NCI-H1048 (cell line): ENCODE measurements at places on chromosomes 7 and 10.

DNA sequence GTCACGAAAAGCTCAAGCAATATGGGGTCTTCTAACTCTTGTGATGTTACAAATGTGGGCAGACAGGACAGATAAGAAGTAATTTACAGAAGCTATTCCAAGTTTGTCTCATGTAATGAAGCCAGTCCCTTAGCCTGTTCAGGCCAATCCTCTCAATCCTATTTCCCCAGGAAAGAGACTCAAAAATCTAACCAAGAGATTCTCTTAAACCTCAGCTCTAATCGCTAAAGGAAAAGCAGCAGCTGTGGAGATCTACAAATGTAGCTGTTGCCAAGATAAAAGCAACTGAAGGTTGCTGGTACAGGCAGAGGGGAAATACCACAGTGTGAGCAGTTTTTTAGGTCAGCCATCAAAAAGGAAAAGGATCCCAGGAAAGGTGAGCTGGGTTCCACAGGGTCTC lies 39.3 kb downstream of the ANK3 start:
- DNase-seq: no peak

DNA sequence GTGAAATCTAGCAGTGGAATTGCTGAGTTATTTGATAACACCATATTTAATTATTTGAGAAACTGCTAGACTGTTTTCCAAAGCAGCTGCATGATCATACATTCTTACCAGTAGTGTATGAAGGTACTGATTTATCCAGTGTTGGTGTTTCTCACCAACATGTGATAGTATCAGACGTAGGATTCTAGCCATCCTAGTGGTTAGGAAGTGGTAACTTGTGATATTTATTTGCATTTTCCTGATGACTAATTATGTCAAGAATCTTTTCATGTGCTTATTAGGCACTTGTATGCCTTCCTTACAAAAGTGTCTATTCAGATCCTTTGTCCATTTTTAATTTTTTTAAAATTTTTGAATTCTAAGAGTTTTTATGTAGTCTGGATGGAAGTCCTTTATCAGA lies 54.2 kb upstream of the PLXDC2 start:
- DNase-seq: no peak

DNA sequence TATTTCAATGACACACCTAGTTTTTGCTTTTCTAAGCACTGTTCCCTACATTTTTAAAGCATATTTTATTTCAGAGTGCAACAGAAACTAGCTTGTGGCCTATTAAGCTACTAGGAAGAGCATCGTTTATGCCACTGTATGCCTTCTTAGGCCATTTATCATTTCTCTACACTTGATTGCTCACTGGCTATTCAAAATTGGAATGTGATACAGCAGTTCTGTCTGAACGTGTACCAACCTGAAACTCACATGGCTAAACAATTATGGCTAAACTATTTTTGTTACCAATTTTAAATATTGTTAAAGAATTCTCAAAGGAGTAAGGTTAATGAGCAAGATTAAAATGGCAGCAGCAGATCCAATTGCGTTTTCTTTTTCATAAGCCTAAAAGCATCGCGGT lies 105.2 kb downstream of the GSAP start:
- DNase-seq: no peak

DNA sequence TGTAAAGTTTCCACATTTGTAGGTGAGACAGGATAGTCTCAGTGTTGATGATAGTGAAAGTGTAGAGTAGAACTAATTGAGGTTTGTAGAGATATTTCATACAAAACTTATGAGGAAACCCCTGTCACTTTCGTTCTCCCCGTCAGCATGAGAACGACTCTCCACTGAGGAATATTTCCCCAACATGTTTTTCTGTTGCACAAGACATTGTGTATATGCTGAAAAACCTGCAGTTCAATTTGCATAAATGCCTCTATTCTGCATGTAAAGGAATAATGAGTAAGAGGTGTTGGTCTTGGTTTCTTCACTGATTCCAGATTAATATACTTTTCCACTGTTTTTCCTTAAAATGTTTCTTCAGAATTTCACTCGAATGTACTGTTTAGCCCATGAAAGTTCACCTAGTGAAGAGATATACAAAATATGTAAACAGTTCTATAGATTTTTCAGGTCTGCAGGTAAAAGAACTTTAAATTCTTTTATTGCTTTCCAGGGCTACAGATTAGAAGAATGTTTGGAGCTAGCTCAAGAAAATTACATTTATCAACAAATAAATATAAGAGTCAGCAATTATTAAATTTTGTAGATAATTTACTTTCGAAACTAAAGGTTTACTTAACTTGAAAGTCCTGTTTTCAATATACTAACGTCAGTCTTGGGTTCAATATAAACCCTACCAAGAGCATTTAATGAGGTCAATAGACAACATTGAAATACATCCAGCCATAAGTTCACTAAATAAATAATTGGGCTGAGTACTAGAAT lies 37.2 kb downstream of the HEPACAM2 start:
- DNase-seq: no peak

DNA sequence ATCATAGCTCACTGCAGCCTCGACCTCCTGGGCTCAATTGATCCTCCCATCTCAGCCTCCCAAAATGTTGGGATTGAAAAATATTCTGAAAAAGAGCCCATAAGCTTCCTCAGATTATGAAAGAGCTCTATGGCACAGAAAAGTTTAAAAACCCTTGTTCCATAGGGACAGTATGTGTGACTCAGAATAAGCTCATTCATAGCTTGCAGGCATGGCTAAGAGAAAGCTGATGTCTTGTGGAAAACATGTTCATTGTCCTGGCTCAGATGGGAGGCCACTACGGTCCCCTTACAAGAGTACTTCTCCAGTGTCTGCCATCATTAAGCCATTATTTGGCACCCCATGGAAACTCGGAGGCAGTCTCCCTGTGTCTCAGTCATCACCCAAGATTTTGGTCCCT lies 64.0 kb downstream of the CCDC3 start:
- no peak for DNase-seq

- no peak for DNase-seq
Observed at GRCh38 chr7:117152213-117153007, 170.4 kb downstream of the WNT2 start.

GRCh38 chr10:77641344-77641743 lies 3.7 kb upstream of the KCNMA1 start:
- no peak for DNase-seq

DNA sequence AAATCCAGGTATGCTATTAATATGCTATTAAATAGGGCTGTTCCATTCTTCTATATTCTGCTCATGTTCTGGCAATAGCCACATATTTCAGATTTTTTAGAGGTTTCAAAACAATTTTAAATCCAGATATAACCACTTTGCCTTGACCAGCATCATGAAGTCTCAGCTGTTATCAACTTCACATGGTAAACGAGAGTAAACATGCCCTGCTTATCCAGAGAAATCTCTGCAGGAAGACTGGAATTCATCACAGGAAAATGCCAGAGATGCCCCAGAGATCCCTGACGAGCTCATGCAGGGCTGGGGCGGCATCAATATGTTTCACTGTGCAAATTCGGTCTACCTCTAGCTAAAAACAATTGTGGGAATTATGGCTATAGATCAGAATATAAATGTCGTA lies 126.5 kb downstream of the FANK1 start:
- DNase-seq: no peak

DNA sequence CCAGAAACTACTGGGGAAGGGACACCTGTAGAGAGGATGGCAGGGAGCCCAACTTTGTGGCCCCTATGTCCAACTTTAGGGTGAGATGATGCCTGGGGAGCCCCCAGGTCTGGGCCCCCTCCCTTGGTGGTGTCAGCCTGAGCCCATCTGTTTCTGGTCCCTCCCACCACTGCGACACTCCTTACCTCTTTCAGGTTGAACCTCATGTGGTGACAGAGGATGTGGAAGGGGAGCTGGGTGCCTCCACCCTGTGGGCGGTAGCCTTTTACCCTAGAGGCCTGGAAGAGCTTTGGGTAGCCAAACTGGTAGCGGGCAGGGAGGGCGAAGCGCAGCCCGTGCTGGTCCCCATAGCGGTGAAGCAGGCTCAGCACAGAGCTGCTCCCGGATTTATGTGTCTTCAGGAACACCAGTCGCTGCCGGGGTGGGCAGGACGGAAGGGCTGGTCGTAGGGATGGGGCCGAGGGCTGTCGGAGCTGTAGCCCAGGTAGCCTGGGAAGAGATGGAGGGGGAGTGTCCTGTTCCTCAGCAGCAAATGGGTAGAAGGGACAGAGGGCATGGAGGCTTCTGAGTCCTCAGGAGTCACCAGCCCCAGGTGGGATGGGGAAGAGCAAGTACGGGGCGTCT lies 2.0 kb downstream of the GAL3ST4 start:
- DNase-seq: no peak

- no peak for DNase-seq
Observed at GRCh38 chr10:484925-485661, 204.4 kb downstream of the DIP2C start.

GRCh38 chr7:149496642-149497391 lies 792 bp downstream of the ZNF746 start:
- DNase-seq: no peak

- no peak for DNase-seq
Observed at GRCh38 chr7:147539685-147540084, 1050.9 kb upstream of the C7orf33 start.

DNA sequence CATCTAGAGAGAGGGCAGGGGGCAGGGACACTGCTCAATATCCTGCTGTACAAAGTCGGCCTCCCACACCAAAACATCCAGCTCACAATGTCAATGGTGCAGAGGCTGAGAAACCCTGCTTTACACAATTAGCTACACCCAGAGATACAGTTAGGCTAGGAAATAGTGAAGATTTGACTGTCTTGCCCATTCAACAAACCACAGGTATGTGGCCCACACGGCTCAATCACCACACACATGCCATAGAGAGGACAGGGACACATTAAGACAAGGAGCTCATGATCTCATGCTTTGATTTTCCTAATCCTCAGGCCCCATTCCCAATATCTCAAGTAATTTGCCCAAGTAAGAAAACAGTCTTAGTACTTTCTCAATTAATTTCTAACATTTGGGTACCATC lies 110.4 kb downstream of the OSBPL3 start:
- no peak for DNase-seq

DNA sequence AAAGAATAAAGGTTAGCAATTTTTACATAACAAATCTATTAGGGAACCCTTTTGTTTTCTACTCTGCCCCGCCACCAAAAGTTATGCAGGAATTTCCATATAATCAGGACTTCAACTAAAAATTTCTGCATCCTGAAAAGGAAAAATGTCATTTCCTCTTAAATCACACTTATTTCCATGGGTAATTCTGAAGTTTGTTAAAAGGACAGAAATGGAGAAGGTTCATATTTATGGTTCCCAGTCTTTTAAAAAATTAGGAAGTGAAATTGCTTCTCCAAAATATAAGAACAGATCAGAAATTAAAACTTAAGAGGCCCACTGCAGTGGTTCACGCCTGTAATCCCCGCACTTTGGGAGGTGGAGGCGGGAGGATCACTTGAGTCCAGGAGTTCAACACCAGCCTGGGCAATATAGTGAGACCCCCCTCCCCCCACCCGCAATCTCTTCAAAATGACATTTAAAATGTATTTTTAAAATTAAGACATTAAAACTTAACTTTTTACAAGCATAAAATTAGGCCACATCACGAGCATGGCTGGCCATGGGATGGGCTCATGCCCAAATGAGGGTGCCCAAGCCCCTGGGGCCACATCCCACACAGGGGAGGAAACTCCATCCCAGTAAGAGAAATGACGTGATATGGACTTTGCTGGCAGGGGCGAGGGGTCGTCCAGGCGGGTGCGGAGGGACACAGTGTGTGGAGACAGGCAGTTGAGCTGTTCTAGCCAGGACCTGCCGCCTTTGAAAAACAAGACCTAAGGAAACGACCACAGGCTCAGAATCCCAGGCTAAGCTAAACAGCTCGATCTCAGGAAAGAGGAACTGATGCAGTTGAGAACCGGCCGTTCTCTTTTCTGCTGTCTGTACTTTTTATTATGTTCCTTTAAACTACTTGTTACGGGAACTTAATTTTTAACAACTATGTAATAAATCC lies 51.3 kb upstream of the NFE2L3 start:
- no peak for DNase-seq

- no peak for DNase-seq
Observed at GRCh38 chr10:35471435-35471834, 133.7 kb upstream of the GJD4 start.

DNA sequence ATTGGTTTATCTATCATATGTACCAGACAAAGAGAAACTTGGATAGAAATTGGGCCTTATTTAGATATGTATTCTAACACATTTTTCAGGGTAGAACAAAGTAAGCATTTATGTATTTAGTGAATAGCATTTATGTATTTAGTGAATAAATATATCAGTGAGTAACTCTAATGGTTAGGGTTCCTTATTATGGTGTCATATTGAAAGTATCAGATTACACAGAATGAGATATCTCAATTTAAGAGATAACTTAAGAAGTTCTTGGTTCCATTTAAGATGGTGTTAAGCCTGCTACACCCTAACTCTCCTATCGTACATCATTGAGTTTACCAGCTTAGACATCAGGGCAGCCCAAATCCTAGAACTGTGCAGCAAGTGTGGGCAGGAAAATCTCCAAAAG lies 35.9 kb upstream of the DMTF1 start:
- DNase-seq: no peak

GRCh38 chr7:6168477-6168868 lies 104.0 kb downstream of the CYTH3 start:
- no peak for DNase-seq

DNA sequence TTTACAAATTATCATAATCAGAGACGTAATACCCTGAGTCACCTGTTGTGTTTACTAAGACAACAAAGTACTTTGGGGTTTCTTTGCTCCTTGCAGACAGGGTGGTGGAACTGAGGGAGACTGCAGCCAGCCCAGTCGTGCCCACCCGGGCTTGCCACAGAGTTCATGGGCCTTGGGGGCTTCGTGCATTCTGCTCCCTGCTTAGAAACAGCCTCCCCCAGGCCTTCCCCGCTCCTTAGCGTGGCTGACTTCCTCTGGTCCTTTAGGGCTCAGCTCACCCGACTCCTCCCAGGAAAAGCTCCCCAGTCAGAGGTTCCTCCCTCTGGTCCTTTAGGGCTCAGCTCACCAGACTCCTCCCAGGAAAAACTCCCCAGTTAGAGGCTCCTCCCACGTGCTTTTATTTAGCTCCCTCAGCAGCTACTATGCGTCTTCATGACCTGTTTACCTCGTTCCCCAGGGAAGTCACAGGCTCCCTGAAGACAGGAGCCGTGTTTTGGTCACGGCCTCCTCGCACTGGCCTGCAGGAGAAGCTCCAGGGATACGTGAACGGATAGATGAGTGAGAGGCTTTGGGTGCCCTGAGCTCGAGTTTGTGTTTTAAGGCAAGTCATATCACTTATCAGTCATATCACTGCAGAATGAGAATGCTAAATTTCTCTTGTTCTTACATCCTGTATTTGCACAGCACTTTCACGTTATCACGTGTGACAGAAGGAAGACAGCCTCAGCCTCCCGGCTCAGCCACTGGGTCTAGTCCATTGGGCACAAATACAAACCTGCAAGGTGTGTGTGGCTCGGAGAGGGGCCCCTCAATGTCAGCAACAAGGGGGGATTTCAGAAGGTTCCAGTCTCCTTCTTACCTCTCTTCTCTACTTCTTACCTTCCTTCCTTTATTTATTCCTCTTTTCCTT lies 52.7 kb upstream of the VIPR2 start:
- DNase-seq: no peak

- no peak for DNase-seq
Observed at GRCh38 chr7:18538554-18539250, 43.2 kb downstream of the HDAC9 start.
